ENCODE measurements at places on chromosomes 3 and 15.

GRCh38 chr3:108605491-108605890, 16.0 kb downstream of the DZIP3 start:
- no peak overlapping the region for H3K4me3 ChIP-seq
- no peaks in the 10 kb centered on the region for H3K27me3 ChIP-seq
- no peak for DNase-seq
- H3K4me1 ChIP-seq: peaks cover 45% of the 10 kb centered on the region
- H3K36me3 ChIP-seq: peaks cover 32% of the 10 kb centered on the region

GRCh38 chr15:53880357-53880756, 97.9 kb upstream of the UNC13C start:
- no peaks in the 10 kb centered on the region for H3K36me3 ChIP-seq
- no peak overlapping the region for H3K4me3 ChIP-seq
- no peak for DNase-seq
- no peaks in the 10 kb centered on the region for H3K27me3 ChIP-seq
- H3K4me1 ChIP-seq: no peaks in the 10 kb centered on the region

GRCh38 chr3:99482191-99482590, 156.2 kb upstream of the COL8A1 start:
- H3K36me3 ChIP-seq: no peaks in the 10 kb centered on the region
- H3K27ac ChIP-seq: no peak overlapping the region
- no peaks in the 10 kb centered on the region for H3K27me3 ChIP-seq

- H3K4me1 ChIP-seq: peaks cover 8% of the 10 kb centered on the region
- DNase-seq: no peak
- H3K27me3 ChIP-seq: peaks cover 8% of the 10 kb centered on the region
- no peak overlapping the region for H3K4me3 ChIP-seq
These were observed 35.1 kb downstream of the CYFIP1 start for GRCh38 chr15:22945071-22945470.

DNA sequence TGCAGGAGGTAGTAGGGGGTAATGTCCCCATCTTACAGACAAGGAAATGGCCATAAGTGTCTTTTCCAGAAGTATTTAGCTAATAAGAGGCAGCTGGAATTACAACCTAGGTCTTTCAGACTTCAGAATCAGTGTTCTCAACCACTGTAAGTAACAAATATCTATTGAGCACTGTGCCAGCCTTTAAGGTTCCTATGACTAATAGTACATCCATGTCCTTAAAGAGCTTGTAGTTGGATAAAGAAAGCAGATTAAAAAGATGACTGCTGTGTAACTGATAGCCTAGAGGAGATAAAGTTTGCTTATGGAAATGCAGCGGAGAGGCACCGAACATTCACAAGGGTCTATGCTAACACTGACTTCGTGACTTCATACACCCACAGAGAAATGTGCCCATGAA, 136.0 kb downstream of the KCNMB2 start:
- H3K27me3 ChIP-seq: peaks cover 3% of the 10 kb centered on the region
- no peak for DNase-seq

- peaks cover 83% of the 10 kb centered on the region for H3K36me3 ChIP-seq
- no peak for DNase-seq
- H3K27ac ChIP-seq: no peak overlapping the region
- H3K4me1 ChIP-seq: no peaks in the 10 kb centered on the region
- no peak overlapping the region for H3K4me3 ChIP-seq
These were observed 37.9 kb downstream of the MLH1 start for GRCh38 chr3:37031096-37031682.

GRCh38 chr15:85854345-85855097, 59.8 kb upstream of the KLHL25 start:
- H3K27ac ChIP-seq: no peak overlapping the region
- peaks cover 33% of the 10 kb centered on the region for H3K27me3 ChIP-seq
- no peaks in the 10 kb centered on the region for H3K36me3 ChIP-seq

GRCh38 chr3:17243621-17244020, 358.9 kb downstream of the PLCL2 start:
- no peaks in the 10 kb centered on the region for H3K27me3 ChIP-seq
- no peak for DNase-seq
- H3K36me3 ChIP-seq: no peaks in the 10 kb centered on the region

DNA sequence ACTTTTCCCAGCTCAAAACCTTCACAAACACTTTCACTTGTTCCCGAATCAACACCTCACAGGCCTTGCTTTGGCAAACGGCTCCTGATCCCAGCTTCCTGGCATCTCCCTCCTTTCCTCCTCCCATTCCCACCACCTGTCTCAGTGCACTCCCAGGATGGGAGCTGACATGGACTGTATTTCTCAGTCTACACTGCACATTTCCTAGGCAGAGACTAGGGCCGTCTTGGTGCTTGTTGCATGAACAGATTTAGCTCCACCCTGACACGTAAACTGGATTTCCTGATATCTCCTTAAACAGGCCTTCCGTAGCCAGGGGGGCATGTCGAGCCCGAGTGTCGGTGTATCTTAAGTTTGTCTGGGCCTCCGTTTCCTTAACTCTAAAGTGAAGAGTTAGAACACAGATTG, 790 bp upstream of the WHAMM start:
- peaks cover 21% of the 10 kb centered on the region for H3K4me1 ChIP-seq
- H3K27ac ChIP-seq: no peak overlapping the region
- peaks cover 19% of the 10 kb centered on the region for H3K36me3 ChIP-seq
- H3K4me3 ChIP-seq: no peak overlapping the region

DNA sequence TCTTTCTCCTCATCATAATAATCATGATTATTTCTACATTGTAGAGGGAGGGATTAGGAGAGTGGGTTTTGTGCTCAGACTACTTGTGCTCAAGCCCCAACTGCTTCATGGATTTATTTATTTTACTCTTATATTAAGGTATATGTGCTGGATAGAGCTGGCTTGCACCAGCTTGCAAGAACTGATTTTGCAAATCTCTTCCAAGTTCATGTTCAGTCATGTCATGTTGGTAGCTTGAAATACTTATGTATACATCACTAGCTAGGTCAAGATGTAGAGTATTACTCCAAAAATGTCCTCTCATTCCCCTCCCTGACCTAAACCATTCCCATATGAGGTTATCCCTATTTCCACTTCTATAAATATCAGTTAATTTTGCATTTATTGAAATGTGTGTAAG, 293.9 kb upstream of the RBMS3 start:
- H3K27ac ChIP-seq: no peak overlapping the region
- H3K4me3 ChIP-seq: no peak overlapping the region
- H3K36me3 ChIP-seq: no peaks in the 10 kb centered on the region
- H3K27me3 ChIP-seq: no peaks in the 10 kb centered on the region
- peaks cover 9% of the 10 kb centered on the region for H3K4me1 ChIP-seq
- DNase-seq: no peak

GRCh38 chr3:55331524-55331923, 155.6 kb downstream of the WNT5A start:
- no peak for DNase-seq
- no peak overlapping the region for H3K27ac ChIP-seq
- H3K36me3 ChIP-seq: no peaks in the 10 kb centered on the region
- no peak overlapping the region for H3K4me3 ChIP-seq
- H3K27me3 ChIP-seq: no peaks in the 10 kb centered on the region

- peaks cover 19% of the 10 kb centered on the region for H3K4me1 ChIP-seq
- H3K27ac ChIP-seq: no peak overlapping the region
- H3K4me3 ChIP-seq: no peak overlapping the region
- no peaks in the 10 kb centered on the region for H3K27me3 ChIP-seq
- H3K36me3 ChIP-seq: no peaks in the 10 kb centered on the region
These were observed 144.4 kb downstream of the DNAJB8 start for GRCh38 chr3:128322030-128323022.

GRCh38 chr3:111910806-111911205, 51.7 kb downstream of the PHLDB2 start:
- H3K4me3 ChIP-seq: no peak overlapping the region
- no peak overlapping the region for H3K27ac ChIP-seq
- H3K27me3 ChIP-seq: peaks cover 18% of the 10 kb centered on the region
- peaks cover 2% of the 10 kb centered on the region for H3K4me1 ChIP-seq
- no peak for DNase-seq

DNA sequence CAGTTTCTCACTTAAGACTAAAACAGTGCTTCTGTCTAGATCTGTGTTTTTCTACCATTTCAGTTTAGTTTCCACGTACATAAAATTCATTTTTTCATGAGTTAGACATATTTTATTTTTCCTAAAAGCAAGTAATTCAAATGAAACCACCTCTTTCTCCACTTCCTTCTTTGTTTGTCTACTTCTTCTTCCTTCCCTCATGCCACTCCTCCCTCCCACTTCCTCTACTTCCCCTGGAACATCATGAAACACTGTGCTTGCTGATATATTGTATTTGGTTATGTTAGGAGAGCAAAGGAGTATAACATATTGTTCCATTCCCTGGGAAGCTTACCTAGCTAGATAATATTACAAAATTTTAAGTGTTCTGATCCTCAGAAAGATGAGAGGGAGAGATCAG, 36.7 kb upstream of the GOLGA8B start:
- no peak overlapping the region for H3K4me3 ChIP-seq
- no peak overlapping the region for H3K27ac ChIP-seq
- peaks cover 3% of the 10 kb centered on the region for H3K4me1 ChIP-seq
- H3K27me3 ChIP-seq: peaks cover 45% of the 10 kb centered on the region
- H3K36me3 ChIP-seq: no peaks in the 10 kb centered on the region
- DNase-seq: no peak

DNA sequence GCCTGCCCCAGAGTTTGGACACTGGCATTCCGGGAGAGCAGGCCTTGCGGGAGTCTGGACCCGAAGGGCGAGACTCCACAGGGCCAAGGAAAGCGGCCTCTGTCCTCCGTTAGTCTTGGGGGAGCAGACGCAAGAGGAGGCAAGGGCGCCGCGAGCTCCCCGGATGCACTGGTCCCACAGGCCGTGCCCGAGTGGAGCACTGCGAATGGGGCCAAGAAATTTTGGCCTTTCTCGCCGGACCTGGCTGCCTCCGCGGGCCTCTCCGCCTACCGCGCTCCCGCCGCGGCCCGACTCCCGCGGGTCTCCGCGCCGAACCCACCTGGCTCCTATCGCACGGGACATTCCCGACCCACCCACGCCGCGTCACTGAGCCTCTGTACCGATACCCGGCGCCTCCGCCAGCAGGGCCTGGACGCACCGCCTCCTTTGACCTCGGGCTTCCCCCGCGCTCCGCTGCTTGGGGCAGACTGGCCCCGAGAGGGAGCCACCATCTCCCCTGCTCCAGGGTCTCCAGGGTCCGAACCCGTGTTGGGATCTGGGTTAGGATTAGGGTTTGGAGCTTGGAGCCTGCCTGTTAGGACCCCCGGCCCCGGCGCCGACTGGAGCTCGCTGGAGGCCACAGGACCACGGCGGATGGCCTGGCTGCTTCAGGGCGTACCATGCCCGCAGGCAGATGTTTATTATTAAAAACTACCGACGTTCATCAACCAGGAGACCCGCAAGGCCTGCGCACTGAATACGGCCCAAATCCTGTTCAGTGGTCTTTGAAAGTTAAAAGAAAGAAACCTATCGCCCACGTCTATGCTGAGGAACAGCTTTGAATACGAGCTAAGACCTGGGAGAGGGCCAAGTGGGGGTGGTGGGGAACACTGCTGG, 11.7 kb downstream of the SHOX2 start:
- H3K27me3 ChIP-seq: peaks cover 88% of the 10 kb centered on the region
- H3K4me1 ChIP-seq: peaks cover 6% of the 10 kb centered on the region
- DNase-seq: no peak
- no peak overlapping the region for H3K4me3 ChIP-seq
- no peak overlapping the region for H3K27ac ChIP-seq

DNA sequence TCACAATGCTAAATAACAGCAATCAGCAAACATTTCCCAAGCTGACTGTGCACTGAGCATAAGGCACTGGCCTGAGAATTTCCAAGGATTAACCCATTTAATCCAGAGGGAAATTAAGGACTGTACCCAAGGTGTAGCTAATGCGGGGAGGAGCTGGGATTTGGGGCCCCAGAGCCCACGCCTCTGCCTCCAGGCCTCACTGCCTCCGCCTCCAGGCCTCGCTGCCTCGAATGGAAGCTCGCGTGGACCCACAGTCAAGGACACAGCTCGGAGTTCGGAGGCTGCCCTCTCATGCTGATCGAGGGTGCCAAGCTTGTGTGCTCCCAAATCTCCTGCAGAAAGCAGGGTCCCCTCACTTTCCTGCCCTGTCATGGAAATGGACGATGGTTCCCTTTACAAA, 76.5 kb upstream of the SNRPA1 start:
- no peak for DNase-seq
- H3K27ac ChIP-seq: no peak overlapping the region
- H3K4me3 ChIP-seq: no peak overlapping the region

GRCh38 chr3:155323063-155323666, 29.7 kb upstream of the STRIT1 start:
- H3K27me3 ChIP-seq: no peaks in the 10 kb centered on the region
- H3K27ac ChIP-seq: no peak overlapping the region

DNA sequence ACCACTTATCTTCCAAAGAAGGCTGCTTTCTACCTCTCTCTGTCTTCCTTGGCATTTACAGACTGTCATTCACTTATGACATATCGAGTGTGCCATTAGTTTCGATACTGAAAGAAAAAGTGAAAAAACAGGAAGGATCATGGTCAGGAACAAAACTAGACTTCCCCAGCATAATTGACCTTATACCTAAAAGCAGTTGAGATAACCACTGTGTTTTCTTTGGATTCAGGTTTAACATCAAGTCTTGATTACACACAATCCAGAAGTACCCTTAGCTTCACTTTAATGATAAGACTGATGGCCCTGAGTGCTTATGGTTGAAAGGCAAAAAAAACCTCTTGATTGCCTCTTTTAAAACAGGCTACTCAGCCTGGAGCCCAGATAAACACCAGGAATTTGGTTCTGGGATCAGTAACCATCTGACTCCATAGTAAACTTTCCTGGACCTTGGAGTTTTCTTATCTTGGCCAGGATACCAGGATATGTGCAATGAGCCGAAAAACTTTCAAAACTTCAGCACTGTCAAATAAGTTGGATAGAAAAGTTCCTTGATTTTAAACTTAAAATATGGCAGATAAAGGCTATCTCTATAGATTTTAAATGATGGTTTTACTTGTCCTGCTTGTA, 5.0 kb upstream of the UACA start:
- peaks cover 13% of the 10 kb centered on the region for H3K4me1 ChIP-seq
- H3K36me3 ChIP-seq: no peaks in the 10 kb centered on the region
- no peak overlapping the region for H3K4me3 ChIP-seq
- H3K27ac ChIP-seq: no peak overlapping the region
- H3K27me3 ChIP-seq: peaks cover 51% of the 10 kb centered on the region
- no peak for DNase-seq

DNA sequence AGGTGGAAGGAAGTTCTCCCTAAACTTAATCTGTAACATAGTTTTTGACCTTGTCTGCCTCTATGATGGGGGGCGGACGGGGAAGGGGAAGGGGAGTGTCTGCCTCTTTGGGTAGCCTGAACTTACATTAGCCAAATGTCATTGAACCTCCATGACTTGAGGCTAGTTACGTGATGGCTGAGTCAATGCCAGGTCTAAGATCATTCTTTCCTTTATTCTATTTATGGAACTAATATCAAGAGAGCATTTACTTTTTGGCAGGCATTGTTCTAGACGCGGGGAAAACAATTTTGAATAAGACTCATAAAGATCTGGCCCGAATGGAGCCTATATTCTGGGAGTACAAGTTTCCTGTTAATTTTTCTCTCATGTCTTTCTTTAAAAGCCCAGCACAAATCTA, 340.7 kb upstream of the C2CD4B start:
- H3K4me3 ChIP-seq: no peak overlapping the region
- H3K4me1 ChIP-seq: no peaks in the 10 kb centered on the region
- no peak for DNase-seq
- no peaks in the 10 kb centered on the region for H3K36me3 ChIP-seq
